ENCODE measurements at places on chromosomes 3 and 15.

DNA sequence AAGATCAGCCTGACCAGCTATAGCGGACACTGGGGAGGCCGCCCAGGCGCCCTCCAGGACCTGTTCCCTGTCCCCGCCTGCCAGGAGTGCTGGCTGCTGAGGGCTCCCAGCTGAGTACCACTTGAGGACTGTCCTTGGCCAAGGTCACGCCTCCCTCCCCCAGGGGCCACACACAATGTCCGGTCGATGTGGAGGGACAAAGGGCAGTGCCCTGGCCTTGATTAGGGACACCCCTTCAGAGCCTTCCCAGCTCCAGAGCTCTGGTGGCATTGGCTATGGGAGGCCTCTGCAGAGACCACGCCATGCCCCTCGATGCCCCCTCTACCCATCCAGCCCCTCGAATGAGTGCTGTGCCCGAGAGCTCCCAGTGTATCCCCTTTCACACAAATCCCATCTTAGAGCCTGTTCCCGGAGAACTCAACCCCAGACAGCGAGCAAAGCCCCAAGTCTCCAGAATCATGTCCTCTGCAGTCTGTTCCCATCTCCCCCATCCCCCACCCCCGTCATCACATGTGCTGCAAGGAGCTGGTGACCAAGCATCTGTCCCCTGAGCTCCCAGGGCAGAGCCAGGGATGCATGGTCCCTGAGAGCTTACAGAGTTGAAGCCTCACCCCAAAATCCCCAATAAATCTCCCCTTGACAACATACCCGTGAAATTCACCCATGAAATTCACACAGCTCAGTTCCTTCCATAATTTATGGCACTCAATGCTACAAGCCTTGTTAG, 158.9 kb downstream of the NUP210 start:
- DNase-seq: no peak

- no peak for DNase-seq
Measured at GRCh38 chr15:84872009-84872910, 12.2 kb upstream of the SLC28A1 start.

- no peak for DNase-seq
Measured at GRCh38 chr3:10008588-10009344, 17.5 kb upstream of the FANCD2 start.

- no peak for DNase-seq
Measured at GRCh38 chr3:140636406-140637138, 41.3 kb upstream of the TRIM42 start.

- DNase-seq: no peak
Measured at GRCh38 chr3:107411779-107412178, 34.5 kb downstream of the CCDC54 start.

DNA sequence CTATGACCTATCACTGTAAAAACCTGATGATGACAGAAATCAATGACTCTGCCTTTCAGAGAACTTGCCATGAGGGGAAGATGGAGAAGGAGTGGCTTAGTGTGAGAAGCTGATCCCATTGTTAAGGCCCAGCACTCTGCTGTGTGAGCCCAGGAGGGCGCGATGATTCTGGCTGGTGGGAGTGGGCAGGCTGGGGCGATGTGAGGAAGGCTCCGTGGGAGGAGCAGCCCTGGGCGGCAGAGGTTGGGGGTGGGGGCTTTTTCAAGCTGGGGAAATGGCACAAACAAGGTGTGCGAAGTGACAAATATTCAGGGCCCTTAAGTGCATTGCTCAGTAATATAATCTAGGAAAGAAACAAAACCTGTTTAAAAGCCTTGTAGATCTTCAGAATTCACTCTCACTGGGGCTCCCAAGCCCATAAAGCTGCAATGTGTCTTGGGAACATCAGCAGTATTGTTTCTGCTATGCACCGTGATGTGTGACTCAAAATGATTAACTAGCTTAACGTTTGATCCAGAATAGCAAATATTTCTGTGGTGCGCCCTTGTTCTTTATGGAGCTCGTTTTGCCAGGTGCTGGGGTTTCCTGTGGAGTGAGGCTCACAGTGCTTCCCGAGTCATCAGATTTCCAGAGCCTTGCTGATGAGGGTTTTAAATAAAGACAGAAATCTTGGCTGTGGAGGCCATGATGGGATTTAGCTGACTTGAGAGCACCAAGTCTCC, 141.0 kb downstream of the CHDH start:
- DNase-seq: no peak

GRCh38 chr3:111627092-111627491, 31.9 kb upstream of the ZBED2 start:
- DNase-seq: no peak

GRCh38 chr3:128498901-128499530, 6.0 kb upstream of the GATA2 start:
- DNase-seq: no peak

GRCh38 chr3:103048068-103048722, 613.4 kb downstream of the ZPLD1 start:
- DNase-seq: no peak

DNA sequence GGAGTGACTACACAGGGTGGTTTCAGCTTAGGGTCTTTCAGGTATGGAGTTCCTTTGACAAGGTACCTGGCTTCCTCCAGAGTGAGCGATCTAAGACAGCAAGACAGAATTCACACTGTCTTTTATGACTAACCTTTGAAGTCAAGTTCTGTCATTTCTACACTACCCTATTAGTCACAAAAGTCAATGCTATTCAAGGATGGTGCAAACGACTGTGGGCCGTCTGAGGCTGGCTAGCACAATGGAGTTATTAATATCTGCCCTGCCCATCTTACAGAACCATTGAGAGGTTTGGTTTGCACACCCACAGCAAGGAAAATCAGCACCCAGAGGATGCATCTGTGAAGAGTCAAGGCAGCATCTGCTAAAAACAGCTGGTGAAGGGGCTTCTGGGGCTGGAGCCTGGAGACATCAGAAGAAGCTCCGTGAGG, 62.9 kb upstream of the XCR1 start:
- DNase-seq: no peak

DNA sequence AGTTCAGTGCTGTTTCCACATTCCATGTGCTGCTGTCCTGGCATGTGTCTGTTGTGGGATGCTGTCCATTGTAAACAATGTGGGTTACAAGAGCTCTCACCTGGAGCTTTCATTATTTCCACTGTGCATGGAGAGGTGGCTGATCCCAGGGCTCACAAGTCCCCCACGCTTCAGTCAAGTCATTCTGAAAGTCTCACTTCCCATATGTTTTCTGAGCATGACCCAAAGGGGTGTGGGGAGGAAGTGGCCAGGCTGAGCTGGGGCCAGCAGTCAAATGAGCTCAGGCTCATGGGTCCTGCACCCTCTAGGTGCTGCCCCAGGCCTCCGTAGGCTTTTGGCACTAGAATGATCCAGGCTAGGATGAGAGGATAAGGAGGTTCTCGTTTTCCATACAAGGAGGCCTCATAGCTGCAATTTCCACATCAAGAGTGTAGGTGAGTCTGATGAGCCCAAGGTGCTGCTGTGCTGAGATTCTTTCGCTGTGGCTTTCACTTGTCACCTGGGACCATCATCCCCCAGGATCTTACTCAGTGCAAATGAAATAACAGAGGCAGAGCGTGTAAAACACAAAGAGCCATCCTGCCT, 22.0 kb downstream of the STARD5 start:
- no peak for DNase-seq

GRCh38 chr3:85162905-85163304, 204.1 kb downstream of the CADM2 start:
- DNase-seq: no peak

DNA sequence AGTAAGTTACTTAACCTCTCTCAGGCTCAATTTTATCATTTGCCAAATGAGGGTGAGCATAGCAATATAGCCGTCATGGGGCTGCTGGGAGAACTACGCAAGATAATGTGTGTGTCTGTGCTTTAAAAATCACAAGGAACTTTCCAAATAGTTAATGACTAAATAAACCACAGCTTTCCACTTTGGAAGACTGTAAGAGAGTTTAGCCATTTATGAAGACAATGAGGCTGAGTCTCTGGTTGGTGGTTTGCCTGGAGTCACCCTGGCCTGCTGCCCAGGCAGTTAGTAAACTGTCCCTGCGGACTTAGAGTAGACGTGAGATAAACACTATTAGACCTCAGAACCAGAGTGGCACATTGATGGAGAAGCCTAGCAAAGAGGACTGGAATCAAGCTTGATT, 357.7 kb downstream of the CLSTN2 start:
- no peak for DNase-seq

GRCh38 chr3:165874663-165875489, 37.7 kb upstream of the BCHE start:
- DNase-seq: no peak

GRCh38 chr3:28104896-28105534, 136.4 kb upstream of the CMC1 start:
- DNase-seq: no peak

GRCh38 chr15:62857411-62857853, 185.1 kb upstream of the TPM1 start:
- no peak for DNase-seq

GRCh38 chr3:3578718-3579117, 220.5 kb upstream of the LRRN1 start:
- DNase-seq: no peak

GRCh38 chr3:140443073-140443472, 234.8 kb upstream of the TRIM42 start:
- DNase-seq: no peak

DNA sequence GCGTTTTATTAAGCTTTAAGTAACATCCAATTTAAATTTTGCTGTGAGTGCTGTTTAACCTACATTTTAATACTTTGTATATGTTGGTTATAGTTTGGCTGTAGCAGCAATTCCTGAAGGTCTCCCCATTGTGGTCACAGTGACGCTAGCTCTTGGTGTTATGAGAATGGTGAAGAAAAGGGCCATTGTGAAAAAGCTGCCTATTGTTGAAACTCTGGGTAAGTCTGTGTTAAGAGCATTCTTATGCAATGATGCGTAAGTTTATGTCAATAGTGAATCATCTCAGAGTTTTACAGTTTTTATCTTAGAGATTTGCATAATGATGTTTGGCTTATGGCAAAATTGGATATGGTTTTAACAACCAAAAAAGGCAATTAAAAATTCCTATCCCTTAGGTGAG, 62.7 kb downstream of the ASTE1 start:
- DNase-seq: no peak

DNA sequence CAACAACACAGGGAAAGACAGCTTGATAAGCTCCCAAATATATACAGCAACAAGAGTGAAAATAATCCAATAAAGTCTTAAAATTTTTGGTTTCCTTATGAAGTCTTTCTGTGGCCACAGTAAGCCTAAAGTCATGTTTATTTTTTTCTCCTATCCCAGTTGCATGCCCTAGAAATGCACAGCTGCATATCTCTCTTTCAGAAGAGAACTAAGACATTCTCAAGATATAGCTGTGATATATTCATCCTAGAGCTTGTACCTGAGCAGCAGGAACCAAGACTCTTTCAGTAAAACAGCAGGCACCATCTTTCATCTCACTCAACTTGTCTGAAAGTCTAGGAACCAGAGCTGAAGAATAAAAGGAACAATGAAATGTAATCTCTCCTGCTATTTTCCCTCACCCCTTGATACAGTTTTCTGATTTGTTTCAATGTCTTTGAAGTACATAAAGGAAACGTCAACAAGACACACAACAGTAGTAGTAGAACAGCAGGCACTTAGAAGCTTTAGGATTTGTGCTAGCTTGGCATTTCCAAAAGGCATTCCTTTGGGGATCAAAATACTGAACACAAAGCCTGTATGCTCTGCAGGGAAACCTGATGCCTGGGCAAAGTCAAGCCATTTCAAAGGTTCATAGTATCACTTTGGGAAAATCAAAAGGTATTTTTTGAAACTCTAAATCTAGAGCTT, 536.8 kb downstream of the PYDC2 start:
- DNase-seq: no peak

- no peak for DNase-seq
Measured at GRCh38 chr3:171101982-171102641, 75.6 kb upstream of the SLC2A2 start.

GRCh38 chr3:193722566-193722965, 129.6 kb downstream of the OPA1 start:
- DNase-seq: no peak

DNA sequence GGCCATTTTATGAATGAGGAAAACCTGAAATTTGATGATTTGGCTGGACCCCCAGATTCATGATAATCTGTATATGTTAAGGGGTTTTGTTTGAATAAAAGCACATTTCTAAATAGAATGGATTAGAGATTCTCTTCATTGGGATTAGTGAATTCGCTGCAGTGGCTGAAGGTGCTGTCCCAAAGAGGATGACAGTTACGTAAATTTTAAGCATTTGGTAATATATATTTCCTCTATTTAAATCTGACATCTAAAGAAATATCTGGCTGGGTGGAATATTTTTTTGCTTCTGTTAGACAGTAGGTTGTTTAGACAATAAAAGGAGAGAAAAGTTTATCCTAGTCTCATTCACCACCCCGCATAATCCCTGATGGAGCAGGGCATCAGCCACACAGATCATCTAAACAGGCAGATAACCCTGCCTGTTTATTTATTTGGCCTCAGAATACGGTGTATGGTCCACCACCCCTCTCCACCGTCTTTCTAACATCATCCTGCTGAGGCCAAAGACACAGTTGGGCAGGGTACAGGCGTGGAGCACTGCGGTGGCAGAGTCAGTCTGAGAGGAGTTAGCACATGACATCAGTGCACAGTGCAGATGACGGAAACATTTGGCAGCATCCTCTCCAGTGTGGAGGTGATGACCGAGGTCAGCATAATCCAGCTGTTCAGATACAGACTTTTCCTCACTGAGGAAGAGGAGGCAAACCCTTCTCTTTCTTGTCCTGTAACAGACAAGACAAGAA, 20.4 kb upstream of the NFKBIZ start:
- no peak for DNase-seq

- no peak for DNase-seq
Measured at GRCh38 chr3:106616556-106616955, 747.7 kb upstream of the CBLB start.

DNA sequence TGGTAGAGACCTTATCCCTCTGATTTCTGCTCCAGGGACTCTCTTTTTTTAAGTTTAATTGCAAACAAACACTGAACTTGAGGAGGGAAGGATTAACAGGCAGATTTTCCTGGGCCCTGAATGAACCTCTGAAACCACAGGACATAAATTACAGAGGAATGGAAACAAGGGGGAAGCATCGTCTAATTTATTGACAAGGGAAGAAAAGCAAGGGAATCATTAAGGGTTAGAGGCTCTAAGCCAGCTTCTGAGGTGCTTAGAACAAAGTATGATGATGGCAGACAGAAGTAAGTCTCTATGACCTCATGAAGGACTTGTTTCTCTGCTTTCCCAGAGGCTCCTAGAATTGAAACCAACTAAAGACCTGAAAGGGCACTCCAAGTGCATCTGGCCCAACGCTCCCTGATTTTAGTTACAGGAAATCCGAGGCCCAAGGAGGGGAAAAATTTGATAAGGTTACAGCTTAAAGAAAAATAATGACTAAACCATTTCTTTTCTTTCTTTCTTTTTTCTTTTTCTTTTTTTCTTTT, 244.7 kb upstream of the NR2E3 start:
- no peak for DNase-seq

GRCh38 chr15:43896543-43896942, 69.7 kb downstream of the WDR76 start:
- DNase-seq: no peak

All from esophagus squamous epithelium (tissue), 5 donors.